ENCODE measurements at places on chromosomes 11 and 22.

DNA sequence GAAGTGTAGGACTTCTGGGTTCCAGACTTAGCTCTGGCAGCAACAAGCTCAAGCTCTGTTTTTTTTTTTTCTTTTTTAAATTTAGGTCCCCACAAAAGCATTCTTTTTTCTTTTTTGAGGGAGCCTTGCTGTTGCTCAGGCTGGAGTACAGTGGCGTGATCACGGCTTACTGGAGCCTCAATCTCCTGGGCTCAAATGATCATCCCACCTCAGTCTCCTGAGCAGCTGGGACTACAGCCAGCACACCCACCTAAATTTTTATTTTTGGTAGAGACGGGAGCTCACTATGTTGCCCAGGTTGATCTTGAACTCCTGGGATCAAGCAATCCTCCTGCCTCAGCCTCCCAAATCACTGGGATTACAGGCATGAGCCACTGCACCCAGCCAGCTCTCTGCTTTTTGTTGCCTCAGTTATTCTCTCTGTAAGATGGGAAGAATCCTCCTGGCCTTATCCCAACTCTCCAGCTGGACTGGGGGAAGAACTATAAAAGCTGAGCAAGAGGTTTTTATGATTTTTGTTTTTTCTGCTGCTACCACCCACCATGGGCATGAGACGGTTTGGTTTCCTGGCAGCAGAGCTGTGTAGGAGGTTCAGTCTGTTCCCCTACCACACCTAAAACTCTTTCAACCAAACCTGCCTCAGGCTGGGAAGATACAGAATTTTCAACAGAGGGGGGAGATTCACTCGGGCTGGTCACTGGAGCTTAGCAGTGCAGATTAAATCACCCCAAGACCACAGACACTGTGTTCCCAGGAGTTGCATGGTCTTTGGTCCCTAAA is 11.6 kb upstream of the MTFP1 start:
- DNase-seq = no peak

DNA sequence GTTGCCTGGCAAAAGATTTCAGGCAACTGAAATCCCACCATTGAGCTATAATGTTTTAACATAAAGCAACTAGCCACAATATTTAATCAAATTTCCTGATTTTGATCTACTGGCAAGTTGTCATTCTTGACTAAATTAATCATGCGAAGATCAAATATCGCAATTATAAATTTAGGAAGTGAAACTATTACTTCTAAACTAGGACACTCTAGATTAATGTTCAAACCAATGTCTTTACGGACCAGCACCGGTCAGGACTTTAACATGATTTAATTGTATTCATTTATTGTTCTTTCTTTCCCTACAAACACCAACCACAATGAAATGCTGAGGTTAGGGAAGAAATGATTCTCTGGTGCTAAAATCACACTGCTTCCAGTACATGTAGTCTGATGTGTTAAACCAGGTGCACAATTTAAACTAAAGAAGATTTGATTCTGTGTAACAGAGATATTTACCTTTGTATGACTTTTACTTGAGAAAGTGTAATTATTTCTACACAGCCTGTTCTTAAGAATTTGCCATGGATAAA is 14.9 kb downstream of the GAS2 start:
- DNase-seq = no peak

GRCh38 chr22:32058656-32059260 is 15.7 kb downstream of the SLC5A1 start:
- DNase-seq = no peak

DNA sequence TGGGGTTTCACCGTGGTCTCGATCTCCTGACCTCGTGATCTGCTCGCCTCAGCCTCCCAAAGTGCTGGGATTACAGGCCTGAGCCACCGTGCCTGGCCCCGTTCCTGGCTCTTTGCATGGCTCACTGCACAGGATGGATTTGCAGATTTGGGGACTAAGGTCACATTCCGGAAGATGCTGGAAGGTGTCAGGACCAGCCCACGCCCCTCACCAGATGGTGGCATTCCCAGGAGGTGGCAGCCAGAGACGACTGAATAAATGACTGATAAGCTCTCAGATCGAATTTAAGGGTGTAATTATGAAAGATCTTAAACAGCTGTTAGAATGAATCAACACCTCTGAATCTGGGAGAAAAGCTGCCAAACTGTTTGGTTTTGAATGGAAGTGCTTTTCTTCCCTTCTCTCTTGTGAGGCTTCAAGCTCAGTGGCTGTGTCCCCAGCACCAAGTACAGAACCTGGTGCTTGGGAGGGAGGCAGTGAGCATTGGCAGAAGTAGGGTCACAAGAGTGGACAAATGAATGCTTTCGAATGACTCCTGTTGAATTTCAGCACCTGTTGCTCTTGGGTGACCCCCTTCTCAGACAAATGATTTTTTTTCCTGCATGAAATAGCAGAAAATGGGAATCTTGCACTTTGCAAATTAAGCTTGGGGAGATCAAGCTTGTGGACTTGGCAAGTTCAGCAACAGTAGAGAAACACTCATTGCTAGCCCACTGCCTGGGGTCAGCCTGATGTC is 69.6 kb downstream of the KIAA1671 start:
- no peak for DNase-seq

DNA sequence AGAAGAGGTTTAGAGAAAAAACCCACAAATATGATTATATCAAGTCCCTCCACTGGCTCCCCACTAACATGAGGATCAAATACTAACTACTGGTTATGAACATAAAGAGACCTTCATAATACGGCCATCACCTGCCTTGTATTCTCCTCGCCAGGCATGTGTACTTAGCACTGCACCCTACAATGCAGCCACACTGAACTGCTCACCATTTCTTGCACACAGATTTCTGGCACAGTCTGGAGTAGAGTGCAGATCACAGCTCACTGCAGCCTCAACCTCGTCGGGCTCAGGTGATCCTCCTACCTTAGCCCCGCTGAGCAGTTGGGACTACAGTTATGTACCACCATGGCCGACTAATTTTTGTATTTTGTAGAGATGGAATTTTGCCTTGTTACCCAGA is 13.1 kb downstream of the OSBP start:
- no peak for DNase-seq

GRCh38 chr11:119447664-119448242 is 24.8 kb upstream of the THY1 start:
- no peak for DNase-seq

DNA sequence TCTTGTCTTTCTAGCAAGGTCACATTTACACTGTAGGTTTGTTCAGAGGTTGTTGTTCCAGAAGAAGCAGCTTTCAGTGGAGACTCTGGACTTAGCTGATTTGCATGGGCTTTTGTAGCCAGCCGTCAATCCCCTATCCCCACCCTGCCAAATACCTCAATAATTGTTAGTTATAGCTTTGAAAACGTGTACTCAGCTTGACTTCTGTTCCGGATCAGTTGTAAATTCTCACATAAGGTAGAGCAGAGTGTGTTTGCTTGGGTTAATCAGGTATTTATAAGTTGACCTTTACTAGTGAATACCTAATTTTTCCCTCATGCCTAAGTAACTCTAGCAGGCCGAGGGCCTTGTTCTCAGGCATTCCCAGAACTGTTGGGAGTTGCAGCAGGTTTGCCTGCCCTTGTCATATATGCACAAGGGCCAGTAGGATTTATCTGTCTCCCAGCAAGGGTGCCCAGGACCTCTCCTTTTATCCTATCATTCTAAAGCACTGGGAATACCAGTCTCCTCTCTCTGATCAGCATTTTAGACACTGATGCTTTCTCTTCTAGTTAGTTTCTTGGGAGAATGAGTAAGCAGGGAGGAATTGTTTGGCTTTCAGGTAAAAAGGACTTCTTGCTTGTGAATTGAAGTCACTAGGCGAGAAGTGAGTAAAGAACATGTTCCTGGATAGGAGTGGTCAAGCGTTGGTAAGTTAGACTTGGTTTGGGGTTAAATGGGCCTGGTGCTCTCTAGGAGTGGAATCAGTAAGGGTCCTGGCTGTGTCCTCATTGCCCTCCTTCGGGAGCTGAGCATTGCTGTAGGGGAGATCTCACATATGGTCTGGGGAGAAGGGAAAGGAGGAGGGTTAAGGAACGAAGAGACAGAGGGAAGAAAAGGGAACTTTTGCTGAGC is 22.1 kb downstream of the STIM1 start:
- DNase-seq = no peak

All from stimulated activated naive CD8-positive, alpha-beta T cell treated with anti-CD3 and anti-CD28 coated beads, Interleukin-15, Interleukin-2, amounts not matched to agents 100 U/mL and 50 U/mL, for 24 hours (primary cell).